ENCODE measurements at places on chromosomes 11 and 22.

GRCh38 chr11:59189986-59190385 is 18.1 kb downstream of the DTX4 start:
- H3K27me3 ChIP-seq, result no peaks in the 10 kb centered on the region
- no peak overlapping the region for H3K4me3 ChIP-seq
- H3K4me1 ChIP-seq, result no peaks in the 10 kb centered on the region
- DNase-seq, result no peak
- no peaks in the 10 kb centered on the region for H3K36me3 ChIP-seq
- H3K27ac ChIP-seq, result no peak overlapping the region

DNA sequence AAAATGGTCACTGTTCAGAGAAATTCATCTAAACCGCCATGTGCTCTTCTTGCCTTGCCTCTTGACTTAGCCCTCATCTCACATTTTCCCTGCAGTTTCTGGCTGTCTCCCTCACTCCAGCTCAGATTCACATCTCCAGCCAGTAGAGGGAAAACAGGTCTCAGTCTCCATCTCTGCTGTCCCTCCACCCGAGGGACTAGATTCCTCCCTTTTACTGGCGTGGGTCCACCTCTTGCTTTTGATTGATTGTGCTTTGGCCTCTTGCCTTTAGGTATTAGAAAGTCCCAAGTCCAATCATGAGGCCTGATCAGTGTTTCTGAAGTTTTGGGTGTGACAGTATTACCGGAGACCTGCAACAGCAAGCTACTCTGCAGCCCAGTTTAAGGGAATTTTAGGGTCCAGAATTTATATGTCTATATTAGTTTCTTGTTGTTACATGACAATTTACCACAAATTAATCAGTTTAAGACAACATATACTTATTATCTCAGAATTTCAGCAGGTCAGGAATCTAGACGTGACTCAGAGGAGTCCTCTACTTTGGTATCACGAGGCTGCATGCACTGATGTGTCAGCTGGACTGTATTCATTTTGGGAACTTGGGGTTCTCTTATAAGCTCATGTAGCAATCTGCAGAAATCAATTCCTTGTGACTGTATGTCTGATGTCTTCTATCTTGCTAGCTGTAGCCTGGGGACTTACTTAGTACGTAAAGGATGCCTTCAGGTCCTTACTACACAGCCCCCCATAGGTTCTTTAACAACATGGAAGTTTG is 805.2 kb upstream of the CCDC90B start:
- no peak for DNase-seq
- no peak overlapping the region for H3K4me3 ChIP-seq
- H3K27me3 ChIP-seq, result no peaks in the 10 kb centered on the region
- peaks cover 6% of the 10 kb centered on the region for H3K4me1 ChIP-seq
- H3K36me3 ChIP-seq, result no peaks in the 10 kb centered on the region
- H3K27ac ChIP-seq, result no peak overlapping the region

- no peaks in the 10 kb centered on the region for H3K27me3 ChIP-seq
- no peaks in the 10 kb centered on the region for H3K4me1 ChIP-seq
- no peak overlapping the region for H3K27ac ChIP-seq
- DNase-seq, result peak; percentile 71
These were observed 10.5 kb downstream of the TOLLIP start for GRCh38 chr11:1298695-1299492.

DNA sequence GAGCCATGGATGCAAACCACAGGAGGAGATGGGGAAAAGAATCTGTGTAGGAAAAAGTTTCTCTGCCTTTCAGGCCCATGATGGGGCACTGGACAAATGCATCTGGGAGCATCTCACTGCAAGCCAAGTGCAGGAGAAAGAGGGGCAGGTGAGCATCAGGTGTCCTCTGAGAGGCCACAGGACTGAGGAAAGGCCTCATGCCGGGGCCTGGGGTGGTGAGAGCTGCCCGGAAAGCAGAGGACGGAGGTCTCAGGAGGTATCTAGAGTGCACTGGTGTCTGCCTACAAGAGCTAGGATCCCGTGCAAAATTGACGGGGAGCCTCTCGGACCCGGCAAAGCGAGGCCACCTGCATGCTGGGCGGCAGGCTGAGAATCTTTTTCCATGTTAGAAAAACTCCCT is 73.9 kb downstream of the CTTN start:
- no peak overlapping the region for H3K4me3 ChIP-seq
- no peak overlapping the region for H3K27ac ChIP-seq
- H3K4me1 ChIP-seq, result no peaks in the 10 kb centered on the region
- DNase-seq, result no peak
- H3K27me3 ChIP-seq, result no peaks in the 10 kb centered on the region
- H3K36me3 ChIP-seq, result no peaks in the 10 kb centered on the region

DNA sequence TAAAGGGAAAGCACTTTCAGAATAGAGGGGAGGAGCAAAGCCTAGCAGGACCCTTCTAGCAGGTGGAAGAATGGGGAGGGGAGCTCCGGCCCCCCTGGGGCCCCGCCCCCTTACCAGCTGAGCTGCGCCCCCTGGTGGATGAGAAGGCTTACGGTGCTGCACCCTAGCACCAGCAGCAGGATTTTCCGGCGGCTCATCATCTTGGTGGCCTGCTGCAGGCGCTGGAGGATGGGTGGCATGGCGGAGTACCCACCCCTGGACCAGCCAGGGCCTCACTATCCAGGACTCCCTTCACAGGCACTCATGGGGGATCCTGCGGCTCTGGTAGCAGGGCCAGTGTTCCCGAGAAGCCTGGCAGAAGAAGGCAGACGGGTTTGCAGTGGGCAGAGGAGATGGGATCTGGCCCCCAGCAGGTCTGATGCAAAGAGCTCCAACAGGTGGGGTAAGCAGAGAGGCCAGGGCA is 3.8 kb downstream of the GAL3ST3 start:
- H3K27ac ChIP-seq, result no peak overlapping the region
- H3K36me3 ChIP-seq, result no peaks in the 10 kb centered on the region
- peaks cover 6% of the 10 kb centered on the region for H3K4me1 ChIP-seq
- H3K4me3 ChIP-seq, result no peak overlapping the region

- H3K27ac ChIP-seq, result no peak overlapping the region
- H3K4me1 ChIP-seq, result no peaks in the 10 kb centered on the region
- no peak for DNase-seq
These were observed 202.0 kb downstream of the NTM start for GRCh38 chr11:131572423-131572822.

DNA sequence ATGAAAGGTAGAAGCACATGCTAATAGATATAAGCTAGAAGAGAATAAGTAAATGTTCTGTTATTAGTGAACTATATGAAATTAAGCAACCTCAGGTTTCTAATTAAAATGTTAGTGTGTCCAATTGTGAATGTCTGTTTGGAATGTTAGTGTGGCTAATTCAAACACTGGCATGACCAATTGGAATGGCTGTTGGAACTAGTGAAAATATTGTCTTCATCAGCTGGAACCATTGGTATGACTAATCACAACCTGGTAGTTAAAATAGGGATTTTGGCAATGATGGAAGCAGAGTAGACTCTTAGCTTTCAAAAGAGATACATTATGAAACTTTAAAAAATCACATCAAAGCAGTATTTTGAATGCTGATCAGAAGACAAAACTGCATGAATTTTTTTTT is 66.8 kb downstream of the CYB5R2 start:
- no peak overlapping the region for H3K4me3 ChIP-seq
- no peaks in the 10 kb centered on the region for H3K4me1 ChIP-seq
- no peak overlapping the region for H3K27ac ChIP-seq
- H3K36me3 ChIP-seq, result no peaks in the 10 kb centered on the region
- H3K27me3 ChIP-seq, result no peaks in the 10 kb centered on the region

Measured in A673 (cell line).